Stimulated activated CD4-positive, alpha-beta T cell treated with anti-CD3 and anti-CD28 coated beads, Interleukin-1b, Interleukin-23, amount 100 ng/mL, for 4 hours (primary cell): ENCODE measurements at places on chromosomes 1 and 21.

- no peak for DNase-seq
Measured at GRCh38 chr1:240109920-240110636, 18.4 kb downstream of the FMN2 start.

GRCh38 chr1:232334811-232335210, 295.1 kb downstream of the SIPA1L2 start:
- no peak for DNase-seq

- no peak for DNase-seq
Measured at GRCh38 chr1:78370779-78371482, 119.8 kb upstream of the PTGFR start.

DNA sequence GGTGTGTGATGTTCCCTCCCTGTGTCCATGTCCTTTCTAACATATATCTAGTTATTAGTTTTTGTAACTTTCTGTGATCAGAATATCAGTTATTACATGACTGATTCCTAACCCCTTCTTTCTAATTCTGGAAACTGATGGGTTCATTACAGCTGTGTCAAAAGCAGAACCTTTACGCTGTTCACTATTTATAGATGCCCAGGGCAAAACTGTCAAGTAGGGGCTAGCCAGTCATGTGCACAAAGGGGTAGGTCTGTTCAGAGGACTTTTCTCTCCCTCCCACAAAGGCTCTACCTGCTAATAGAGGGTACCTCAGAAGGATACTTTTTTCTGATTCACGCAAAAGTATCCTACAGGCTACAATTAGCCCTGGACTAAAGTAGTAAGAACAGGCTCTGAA, 79.2 kb downstream of the NRDC start:
- DNase-seq: no peak
